ENCODE measurements at places on chromosomes 4 and X.

DNA sequence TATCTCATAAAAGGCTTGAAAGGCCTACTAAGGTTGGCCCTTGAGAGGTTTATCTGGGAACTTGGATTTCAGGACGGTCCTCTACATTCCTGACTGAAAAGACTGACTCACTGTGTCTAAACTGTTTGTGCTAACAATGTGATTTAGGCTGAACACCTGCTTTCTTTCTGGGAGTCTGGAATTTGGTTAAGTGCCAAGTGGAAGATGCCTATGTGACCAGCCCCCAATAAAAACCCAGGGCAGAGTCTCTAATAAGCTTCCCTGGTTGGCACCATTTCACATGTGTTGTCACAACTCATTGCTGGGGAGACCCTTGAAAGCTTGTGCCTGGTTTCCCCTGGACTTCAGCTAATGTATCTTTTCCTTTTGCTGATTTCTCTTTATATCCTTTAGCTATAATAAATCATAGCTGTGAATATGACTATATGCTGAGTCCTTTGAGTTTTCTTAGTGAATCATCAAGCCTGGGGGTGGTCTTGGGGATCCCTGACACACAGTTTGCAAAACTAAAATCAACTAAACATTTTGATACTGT lies 55.1 kb downstream of the GPR82 start:
- DNase-seq, result no peak

DNA sequence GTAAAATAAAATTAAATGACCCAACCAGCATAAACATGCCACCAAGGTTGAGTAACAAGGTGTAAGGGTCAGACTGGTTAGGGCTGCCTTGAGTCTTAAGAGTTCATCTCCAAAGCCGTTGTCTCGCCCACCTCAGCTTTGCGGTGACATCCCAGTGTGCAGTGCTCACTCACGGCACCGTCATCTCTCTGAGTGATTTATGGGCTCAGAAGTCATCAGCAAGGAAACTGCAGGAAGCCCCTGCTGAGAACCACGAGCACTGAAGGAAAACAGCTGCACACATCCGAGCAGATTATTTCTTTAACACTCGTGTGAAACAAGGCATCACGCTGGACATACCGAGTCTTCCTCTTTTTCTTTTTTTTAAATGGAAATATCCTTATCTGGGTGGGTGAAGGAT lies 411.1 kb downstream of the TRIML1 start:
- no peak for DNase-seq

GRCh38 chr4:8107146-8107657 lies 51.4 kb downstream of the ABLIM2 start:
- no peak for DNase-seq

DNA sequence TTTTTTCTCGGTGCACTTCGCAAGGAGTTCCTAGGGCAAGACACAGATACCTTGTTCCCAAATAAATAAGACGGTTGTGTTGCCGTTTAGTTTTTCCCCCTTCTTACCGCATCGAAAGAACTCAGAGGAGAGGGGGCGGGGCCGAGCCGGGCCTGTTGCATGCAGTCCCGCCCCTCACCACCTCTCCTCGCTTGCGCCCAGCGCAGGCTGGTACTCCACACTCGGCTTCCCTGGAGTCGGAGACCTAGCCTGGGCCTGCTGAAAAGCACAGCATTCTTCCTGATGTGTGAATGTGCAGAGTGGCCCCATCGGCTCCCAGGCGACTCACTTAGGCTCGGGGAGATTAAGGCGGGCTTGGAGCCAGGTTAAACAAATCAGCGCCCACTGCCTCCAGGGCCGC lies 26.1 kb upstream of the VMA21 start:
- no peak for DNase-seq

DNA sequence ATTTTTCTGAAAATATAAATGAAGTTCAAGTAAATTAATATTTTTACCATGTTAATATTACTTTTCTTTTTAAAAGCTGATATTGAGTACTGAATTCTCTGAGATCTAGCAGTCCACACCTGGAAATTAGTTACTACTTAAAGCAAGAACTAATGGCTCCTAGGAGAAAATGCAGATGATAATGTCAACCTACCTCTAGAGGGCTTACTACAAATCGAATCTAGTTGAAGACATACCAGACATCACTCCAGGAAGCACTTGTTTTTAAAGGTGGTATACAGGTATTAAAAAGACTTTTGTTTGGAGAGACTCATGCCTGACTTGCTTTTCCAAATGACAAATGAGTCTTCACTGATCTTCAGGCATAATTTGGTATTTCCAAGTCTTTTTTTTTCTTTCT lies 516.4 kb upstream of the BOD1L1 start:
- no peak for DNase-seq

- no peak for DNase-seq
Observed at GRCh38 chr4:26892480-26893150, 32.0 kb downstream of the STIM2 start.

- no peak for DNase-seq
Observed at GRCh38 chr4:38082021-38082420, 121.8 kb downstream of the PTTG2 start.

- DNase-seq, result no peak
Observed at GRCh38 chr4:159447296-159447695, 344.4 kb downstream of the RAPGEF2 start.

- no peak for DNase-seq
Observed at GRCh38 chr4:81562093-81562492, 90.4 kb upstream of the RASGEF1B start.

- DNase-seq, result no peak
Observed at GRCh38 chr4:39754309-39754708, 56.4 kb downstream of the UBE2K start.

DNA sequence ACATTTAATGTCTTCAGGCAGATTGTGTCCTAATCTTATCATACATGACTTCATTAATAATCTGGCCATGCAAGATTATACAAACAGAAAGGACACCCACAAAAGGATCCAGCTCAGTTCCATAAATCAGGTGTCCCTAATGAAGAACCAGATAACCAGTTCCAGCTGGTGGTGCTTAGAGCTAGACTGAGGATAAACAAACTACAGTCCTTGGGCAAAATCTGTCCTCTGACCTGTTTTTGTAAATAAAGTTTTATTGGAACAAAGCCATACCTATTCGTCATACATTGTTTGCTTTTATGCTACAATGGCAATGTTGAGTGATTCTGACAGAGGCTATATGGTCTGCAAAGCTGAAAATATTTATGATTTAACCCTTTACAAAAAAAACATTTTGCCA lies 199.5 kb downstream of the MID1IP1 start:
- no peak for DNase-seq

- DNase-seq, result no peak
Observed at GRCh38 chrX:55135171-55135570, 46.4 kb downstream of the PAGE2 start.

GRCh38 chr4:112119353-112119783 lies 25.9 kb upstream of the FAM241A start:
- DNase-seq, result no peak

DNA sequence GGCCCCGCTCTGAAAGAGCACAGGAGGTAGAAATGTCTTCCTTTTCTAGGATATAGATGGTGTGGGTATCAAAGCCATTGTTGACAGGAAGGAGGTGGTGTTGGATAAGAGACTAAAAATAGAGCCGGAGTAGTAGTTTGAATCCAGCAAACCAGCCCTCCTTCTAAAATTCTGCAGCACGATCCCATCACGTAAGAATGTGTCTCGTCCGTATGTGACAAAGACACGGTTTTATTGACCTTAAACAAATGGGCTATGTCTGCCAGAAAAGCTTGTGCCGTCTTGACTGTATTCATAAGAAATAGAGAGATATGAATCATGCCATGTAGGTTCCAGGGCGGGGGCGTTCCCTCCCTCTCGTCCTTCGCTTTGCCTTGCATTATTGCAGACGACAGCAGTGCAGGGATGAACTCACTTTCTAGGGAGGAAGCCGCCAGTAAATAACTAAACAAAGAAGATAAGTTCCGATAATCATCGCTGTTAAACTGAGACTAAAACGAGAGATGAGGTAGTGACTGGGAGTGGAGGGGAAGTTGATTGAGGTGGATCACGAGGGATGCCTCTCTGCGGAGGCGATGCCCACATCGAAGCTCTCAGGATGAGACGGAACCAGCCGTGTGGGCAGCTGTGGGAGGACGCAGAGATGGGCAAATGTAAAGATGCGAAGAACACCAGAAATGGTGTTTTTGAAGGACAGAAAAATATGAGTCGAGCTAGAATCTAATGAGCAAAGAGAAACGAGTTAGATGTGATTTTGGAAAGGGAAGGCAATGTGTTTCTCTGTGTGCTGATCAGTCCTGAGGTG lies 3.4 kb downstream of the TENM3 start:
- DNase-seq, result no peak

DNA sequence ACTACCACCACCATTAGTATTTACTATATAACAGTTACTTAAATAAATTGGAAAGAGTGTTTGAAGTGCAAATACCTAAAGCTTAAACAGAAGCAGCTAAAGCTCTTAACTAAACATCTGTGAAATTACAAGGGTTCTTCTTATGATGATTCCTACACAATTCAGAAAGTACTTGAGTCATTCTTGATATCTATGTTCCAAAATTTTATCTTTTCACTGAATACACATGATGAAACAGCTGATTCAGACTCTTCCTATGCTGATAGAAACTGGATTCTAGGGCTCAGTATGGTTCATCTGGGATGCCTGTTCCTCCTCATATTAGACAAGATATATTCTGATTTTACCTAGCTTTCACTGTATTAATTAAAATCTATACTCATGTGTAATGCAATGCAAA lies 13.6 kb downstream of the EREG start:
- DNase-seq, result no peak

DNA sequence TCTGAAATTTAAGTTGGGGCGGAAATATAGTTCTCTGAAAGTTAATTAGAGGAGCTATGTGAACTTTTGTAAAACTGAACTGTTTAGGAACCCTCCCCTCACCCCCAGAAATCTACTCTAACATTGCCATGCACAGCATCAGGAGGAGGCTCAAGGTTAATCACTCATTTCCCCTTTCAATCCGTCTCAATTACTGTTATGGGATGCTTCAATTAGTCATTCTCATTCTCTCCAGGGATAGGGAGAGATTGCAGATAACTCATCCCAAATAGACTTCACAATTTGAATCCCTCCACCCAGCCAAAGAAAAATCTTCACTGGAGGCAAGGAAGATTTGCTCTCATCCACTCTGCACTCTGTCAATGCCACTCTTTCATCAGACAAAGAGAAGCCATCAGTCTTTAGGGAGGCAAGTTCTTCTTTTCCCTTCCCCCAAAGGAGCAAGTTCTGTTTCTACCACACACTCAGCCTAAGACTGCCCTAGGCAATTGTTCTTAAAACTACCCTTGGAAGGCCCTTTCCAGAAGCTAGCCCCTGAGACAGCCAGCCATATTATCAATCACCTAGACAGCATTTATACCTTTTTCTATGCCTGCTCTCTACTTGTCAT lies 140.4 kb downstream of the SLC10A7 start:
- no peak for DNase-seq

DNA sequence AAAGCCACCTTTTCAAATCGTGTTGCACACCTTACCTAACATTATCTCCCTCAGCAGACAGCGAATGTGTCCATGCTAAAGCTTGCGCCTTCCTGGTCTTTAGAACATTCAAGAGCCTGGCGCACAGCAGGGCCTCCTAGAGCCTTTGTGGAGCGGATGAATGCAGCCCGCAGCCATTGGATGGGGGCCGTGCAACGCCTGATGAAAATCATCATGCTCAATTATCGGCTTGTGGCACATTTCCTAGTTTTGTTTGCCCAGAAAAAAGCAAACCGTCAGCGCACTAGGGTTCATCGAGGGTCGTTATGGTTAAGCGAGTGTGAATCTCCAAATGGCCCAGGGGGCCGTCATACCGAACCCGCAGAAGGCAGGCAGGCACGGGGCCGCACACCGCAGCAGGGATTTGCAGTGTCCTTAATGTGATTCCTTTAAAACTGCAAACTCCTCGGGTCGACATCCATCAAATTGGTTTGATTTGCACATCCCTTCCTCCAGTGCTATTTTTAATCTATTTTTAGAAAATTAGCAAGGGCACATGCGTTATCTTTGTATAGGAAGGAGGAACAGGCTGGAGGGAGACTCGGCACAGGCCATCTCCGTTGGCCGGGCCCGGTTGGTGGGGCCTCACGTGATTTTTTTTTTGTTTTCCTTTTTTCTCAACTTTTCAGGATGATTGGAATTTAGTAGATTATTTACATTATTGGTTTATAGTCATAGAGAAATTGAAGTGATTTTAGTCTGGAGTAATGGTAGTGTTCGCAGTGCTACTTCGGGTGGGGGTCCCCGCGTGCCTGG lies 53.1 kb downstream of the ABLIM2 start:
- peak; percentile 47 for DNase-seq

- no peak for DNase-seq
Observed at GRCh38 chr4:2642968-2643367, 106.5 kb downstream of the FAM193A start.

DNA sequence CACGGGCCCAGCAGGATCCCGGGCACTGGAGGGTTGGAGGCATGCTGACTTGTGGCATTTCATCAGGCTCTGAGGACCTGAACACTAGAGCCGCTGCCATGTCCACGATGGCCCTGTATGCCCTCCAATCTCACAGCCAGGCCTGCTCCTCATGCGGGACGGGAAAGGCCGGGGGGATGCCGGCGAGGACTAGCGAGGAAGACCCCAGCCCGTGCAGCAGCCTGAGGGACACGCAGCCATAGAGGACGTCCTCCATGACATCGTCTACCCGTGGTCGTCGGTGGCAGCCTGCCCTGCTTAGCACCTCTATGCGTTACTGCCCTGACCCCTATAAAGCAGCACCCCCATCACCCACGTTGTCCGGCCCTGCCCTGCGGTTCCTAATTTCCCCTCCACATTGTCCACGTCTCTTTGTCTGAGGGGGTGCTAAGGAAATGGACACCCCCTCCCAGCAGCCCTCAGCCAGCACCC lies 32.6 kb downstream of the HMX1 start:
- DNase-seq, result no peak

- no peak for DNase-seq
Observed at GRCh38 chrX:109782994-109783700, 50.1 kb upstream of the ACSL4 start.

GRCh38 chrX:45794995-45795337 lies 594.3 kb upstream of the DIPK2B start:
- no peak for DNase-seq

DNA sequence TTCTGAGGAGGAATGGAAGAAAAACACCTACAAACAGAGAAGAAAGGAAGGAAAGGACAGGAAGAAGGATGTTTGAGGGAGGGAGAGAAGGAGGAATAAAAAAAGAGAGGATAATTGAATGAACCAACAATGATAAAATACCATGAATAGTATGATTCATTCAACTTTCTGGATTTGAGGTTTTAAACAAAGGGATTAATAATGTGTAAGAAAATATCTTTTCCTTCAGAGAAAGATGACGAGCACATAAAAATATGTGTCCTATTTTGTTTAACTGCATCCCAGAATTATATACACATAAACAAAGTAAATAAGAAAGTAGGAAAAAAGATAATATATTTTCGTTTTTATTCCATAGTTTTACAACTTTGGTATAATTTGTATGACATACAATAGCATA lies 1380.4 kb downstream of the STIM2 start:
- no peak for DNase-seq

- no peak for DNase-seq
Observed at GRCh38 chrX:80812176-80812575, 2.5 kb upstream of the BRWD3 start.

DNA sequence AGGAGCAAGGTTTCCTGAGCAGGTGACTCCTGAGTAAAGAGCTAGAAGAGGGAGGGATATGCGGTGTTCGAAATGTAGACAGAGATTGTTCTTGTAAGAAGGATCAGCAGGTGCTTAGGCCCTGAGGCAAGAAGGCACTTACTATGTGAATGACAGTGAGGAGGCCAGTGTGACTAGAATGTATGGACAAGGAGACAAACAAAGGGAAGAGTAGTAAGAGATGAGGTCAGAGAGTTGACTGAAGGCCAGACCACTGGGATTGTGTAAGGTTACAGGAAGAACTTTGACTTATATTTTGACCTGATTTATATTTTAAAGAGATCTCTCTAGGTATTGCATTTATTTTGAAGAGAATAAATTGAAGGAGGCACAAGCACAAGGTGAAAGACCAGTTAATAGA lies 118.4 kb upstream of the ENPEP start:
- no peak for DNase-seq

Data from NCI-H2081 treated with DMSO at 0.1 percent for 48 hours (cell line).